Right renal pelvis (tissue), 4 donors: ENCODE measurements at places on chromosomes 2 and 18. TPM values are rescaled to one million over a fixed set of nuclear protein-coding genes. Genes with fewer than 3 reads are reported as not detected.

- DNase-seq, result no peak
These were observed 122.8 kb upstream of the COL5A2 start for GRCh38 chr2:189302274-189302948.

GRCh38 chr2:241187101-241187917, 1.2 kb upstream of the ANO7 start:
- no peak for DNase-seq

- DNase-seq, result no peak
These were observed 62.8 kb upstream of the SP3 start for GRCh38 chr2:174027956-174028355.

- DNase-seq, result no peak
These were observed 3.3 kb upstream of the WNT6 start for GRCh38 chr2:218856167-218856895.

DNA sequence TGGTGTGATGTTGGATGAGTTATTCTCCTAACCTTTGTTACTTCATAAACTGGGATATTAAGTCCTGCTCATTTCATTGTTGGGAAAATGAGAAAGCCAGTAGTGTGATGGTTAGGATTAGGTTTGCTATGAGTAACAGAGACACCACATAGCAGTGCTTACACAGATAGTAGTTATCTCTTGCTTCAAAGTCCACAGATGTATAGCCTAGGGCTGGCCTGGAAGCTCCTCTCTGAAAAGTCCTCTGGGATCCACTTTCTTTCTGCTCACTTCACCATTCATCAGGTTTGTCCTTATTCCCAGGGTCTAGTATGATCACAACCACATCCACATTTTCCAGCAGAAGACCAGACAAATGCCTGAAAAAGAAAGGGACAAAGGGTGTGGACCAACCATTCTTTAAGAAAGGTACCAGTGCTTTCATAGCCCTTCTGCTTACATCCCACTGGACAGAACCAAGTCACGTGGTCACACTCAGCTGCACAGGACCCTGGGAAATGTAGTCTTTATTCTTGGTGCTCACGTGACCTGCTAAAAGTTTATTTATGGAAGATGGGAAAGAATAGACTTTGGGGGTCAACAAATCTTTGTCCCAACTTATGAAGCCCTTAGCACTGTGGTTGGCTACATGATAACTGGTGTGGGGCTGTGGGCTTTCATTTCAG, 108.9 kb downstream of the INSIG2 start:
- no peak for DNase-seq

DNA sequence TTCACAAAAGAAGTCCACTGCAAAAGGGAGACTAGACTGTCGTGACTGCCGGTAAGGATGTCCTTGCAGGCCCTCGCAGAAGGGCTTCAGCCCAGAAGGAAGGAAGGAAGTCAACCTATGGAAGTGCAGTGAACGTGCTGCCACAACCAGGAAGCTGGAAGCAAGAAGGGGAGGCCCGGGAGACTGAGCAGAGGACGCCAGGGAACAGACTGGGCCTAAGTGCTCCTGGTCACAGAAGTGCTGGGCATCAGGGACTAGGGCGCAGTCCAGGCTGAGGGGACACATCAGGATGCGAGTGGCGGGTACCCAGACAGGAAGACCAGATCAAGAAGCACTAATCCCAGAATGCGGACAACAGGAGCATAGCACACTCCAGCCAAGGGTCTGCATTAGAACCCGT, 78.8 kb downstream of the PIEZO2 start:
- no peak for DNase-seq

DNA sequence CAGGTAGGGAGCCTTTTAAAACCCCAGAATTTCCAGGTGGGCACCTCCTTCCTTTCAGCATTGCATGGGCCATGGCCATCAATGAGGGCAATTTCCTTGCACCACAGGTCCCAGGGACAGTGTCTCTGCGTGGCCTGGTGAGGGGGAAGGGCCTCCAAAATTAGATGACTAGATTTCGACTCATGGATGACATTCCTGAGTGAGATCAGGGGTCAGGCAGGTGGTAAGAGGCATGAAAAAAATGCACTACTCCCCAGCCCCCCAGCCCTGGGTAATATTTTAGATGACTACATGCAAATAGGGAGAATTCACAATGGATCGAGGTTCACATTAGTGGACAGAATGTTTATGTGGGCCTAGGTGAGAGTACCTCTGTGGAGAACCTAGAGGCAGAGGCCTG, 19.0 kb upstream of the IGFBP5 start:
- no peak for DNase-seq

DNA sequence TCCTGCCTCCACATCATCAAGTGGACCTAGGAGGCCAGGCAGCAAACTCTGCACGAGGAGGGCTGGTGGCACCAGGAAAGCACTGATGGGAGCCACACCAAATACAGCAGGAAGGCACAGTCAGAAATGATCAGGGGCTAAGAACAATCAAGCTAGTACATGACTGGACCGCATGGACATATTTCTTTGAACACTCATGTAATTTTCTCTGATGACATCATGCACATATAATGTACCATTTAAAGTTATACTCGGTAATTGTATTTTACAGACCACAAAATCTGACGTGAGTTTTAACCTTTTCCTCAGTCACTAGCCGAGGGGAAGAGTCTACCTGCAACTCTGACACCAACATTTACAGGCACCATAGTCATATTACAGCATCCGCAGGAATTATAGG, 76.7 kb downstream of the XDH start:
- DNase-seq, result no peak

DNA sequence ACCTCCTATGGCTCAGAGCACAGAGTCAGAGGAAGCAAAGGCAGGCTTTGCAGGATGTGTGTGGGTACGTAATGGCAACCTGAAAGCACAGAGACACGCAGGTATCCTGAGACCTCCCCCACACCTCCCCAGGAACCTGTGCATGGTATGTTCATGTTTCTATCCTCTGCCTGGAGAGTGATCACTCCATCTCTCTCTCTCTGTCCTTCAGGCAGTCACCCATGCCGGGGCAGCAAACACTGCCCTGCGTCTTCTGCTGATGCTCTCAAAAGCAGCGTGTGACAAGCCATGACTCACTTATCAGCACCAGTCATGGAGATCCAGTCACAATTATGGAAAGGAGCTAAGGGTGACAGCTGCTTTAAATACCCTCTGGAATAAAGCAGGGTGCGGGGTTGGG, 52.7 kb downstream of the PDCL3 start:
- DNase-seq, result no peak

DNA sequence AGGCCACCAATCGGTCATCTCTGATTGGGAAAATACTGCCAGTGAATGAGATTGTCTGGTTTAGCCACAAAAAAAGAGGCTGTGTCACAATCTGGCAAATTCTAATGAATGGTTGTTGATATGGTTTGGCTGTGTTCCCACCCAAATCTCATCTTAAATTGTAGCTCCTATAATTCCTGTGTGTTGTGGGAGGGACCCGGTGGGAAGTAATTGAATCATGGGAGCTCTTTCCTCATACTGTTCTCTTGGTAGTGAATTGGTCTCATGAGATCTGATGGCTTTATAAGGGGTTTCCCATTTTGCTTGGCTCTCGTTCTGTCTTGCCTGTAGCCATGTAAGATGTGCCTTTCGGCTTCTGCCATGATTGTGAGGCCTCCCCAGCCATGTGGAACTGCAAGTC, 838.3 kb downstream of the SLC4A3 start:
- DNase-seq, result no peak

DNA sequence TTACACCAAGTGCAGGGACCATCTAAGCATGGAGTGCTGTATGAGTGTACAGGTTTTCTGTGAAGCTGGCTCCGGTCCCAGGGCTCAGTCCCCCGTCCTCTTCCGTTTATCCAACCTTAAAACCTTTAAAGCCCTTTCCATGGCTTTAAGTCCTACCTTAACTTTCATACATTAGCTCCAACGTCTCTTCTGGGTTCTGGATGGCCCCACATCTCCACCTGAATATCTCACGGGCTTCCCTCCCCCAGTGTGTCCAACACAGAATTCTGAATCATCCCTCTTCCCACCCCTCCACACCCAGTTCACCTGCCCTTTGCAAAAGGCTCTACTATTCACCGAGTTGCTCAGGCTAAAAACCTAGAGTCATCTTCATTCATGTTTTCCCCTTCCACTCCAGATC, 12.8 kb downstream of the ARHGAP25 start:
- no peak for DNase-seq

DNA sequence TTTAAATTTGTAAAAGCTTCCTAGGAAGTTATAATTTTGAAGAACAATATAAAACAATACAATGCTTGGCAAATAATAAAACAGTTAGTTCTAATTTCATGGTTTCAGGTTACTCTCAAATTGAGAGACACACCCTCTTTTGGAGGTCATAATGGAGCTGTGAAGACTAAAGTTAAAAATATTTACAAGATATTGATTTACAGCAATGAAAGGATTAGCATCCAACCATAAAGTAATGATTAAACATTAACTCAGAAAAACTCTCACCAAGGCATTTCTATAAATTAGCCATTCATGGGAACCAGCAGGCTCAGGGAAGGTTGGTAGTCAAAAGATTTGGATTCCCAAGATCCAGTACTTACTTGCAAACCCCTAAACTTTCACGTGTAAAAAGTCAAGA, 6.4 kb downstream of the DPP4 start:
- DNase-seq, result no peak

GRCh38 chr2:36356990-36357846, 1.6 kb downstream of the CRIM1 start:
- DNase-seq, result no peak

DNA sequence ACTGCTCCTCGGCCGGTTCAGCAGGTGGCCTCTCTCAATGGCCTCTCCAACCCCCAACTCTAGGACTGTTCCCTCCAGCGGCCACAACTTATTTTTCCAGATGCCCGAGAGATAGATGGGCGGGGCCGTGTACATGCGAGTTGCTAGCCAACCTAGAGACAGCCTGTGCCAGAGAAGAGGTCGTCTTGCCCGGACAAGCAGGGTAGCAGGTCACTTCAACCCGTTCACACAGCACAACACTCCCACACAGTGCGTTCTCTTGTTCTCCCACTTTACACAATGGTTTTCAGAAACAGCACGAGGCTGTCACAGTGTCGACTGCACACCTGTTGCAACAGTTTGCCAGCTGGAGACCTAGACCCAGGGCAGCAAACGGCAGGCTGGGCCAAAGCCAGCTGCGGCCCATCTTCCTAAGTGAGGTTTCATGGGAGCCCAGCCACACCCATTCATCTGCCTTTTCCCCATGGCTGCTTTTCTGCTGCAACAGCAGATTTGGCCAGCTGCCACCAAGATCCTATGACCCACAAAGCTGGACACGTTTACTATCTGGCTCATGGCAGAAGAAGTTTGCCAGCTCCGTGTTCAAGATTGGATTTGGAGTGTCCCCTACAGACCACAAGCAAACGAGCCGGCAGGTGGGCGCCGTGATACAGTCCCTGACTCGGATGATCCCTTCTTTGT, 7.3 kb upstream of the PRLH start:
- no peak for DNase-seq

GRCh38 chr2:178978667-178979066, 71.3 kb downstream of the CCDC141 start:
- no peak for DNase-seq

GRCh38 chr2:238857959-238858358, 10.1 kb downstream of the TWIST2 start:
- DNase-seq, result no peak

GRCh38 chr2:11160256-11160655, 5.0 kb downstream of the SLC66A3 start:
- no peak for DNase-seq

The SIX3 gene
- polyA plus RNA-seq, result 0.04 TPM

The UCN gene
- 1.1 TPM for polyA plus RNA-seq

The CYP1B1 gene
- polyA plus RNA-seq, result 97.9 TPM

The LCT gene
- not detected for polyA plus RNA-seq

The SCYGR4 gene
- polyA plus RNA-seq, result not detected

The AFF3 gene
- polyA plus RNA-seq, result 18.4 TPM

The QPCT gene
- polyA plus RNA-seq, result 15.4 TPM

The HOXD13 gene
- polyA plus RNA-seq, result 0.22 TPM

The SERPINB12 gene
- polyA plus RNA-seq, result not detected

The CERKL gene
- 18.5 TPM for polyA plus RNA-seq

The VIT gene
- polyA plus RNA-seq, result not detected

The ANO7 gene
- polyA plus RNA-seq, result 1.7 TPM

The CYP27C1 gene
- 7.1 TPM for polyA plus RNA-seq
